ENCODE measurements at places on chromosomes 3 and 15.
A peak's percentile ranks its signal among the peaks of the same experiment; 100 is the strongest.

DNA sequence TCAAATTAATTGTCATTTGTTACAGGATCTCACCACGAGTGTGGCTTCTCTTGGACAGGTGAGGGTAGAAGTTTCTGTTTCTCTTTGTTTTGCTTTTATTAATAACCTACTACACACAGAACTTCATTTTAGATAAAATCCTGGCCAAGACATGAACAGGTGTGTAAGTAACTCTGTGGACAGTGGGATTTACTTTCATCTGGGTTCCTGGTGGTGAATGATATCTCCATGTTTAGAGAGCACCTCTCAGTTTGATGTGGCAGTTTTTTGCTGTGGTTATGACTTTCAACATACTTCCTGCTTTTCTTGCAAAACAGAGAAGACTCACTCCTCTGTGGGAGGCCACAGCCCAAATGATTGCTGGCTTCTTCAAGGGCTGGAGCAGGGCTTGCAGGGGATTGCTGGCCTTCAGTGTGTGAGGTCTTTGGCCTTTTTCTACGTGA lies 71.1 kb upstream of the XCR1 start:
- H3K4me1 ChIP-seq: no peaks in the 10 kb centered on the region
- H3K4me3 ChIP-seq: no peak overlapping the region
- no peak for DNase-seq
- peak overlapping the region; percentile 32 for H3K27ac ChIP-seq
- H3K27me3 ChIP-seq: no peaks in the 10 kb centered on the region

DNA sequence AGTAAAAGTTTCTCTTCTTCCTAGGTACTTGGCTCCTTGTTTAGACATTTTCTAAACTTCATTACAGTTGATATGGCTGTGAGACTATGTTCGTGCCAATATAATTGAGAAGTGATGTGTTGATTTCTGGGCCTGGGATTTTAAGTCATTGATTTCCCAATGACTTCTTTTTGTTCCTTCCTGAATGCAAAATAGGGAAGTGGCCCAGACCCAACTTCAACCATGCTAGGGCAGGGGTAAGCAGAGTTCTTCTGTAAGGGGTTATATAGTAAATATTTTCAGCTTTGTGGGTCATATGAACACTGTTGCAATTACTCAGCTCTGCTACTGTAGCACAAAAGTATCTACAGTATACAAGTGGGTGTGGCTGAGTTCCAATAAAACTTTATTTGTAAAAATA lies 320.1 kb upstream of the WNT5A start:
- H3K27ac ChIP-seq: no peak overlapping the region
- no peaks in the 10 kb centered on the region for H3K27me3 ChIP-seq
- no peak for DNase-seq

DNA sequence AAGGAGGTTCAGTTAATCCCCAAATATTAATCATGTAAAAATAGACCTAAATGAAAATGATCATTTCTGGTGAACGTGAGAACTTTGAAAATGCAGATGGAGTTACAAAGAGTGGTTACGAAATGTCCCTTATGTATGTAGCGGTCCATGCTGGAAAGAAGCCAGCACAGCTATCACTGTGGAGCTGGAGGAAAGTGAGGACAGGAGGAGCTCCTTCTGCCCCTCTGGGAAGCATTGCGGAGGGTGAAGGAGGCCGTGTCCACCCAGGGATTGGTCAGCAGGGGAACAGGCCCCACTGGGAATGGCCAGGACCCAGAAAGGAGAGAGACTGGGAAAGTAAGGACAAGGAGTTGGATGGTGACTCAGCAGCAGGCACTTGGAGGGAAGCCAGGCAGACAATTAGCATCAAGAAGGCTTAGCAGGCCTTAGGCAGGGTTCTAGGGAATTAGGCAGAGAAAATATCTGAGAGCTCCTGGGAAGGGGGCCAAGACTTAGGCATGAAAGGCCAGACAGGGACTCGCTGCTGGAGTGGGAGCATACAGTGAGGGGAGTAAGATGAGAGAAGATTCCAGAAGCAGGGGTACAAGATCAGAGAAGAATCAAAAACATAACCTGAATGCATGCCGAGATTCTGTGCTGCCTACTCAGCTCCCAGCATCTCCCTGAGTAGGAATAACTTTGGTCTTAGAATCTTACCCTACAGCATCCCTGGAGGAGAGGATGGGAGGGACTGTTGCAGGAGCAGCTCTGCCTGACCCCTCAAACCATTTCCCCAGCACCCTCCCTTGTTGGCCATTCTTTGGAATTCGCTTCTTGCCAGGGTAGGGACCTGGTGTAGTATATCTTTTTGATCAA lies 171.0 kb upstream of the UMPS start:
- H3K27ac ChIP-seq: peak overlapping the region; percentile 17
- H3K4me3 ChIP-seq: no peak overlapping the region
- no peak for DNase-seq
- H3K4me1 ChIP-seq: peaks cover 18% of the 10 kb centered on the region
- no peaks in the 10 kb centered on the region for H3K27me3 ChIP-seq

DNA sequence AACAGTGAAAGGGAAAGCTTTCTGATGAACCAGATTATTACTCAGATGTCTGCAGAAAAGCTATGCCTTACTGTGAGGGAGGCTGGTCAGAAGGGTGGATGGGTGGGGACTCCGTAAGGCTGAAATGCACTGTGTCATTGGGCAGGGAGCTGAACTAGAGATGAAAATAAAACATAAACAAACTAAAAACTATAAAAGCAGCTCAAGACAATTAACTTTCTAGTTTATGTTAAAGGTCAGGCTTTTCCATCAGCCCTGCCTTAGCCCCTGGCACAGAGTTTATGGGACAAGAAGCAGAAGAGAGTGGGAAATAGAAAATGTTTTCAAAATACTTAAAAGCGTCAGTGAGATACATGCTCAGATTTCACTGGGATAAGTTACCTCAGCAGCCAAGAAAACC lies 310.0 kb upstream of the UBE2E2 start:
- no peaks in the 10 kb centered on the region for H3K27me3 ChIP-seq
- no peak overlapping the region for H3K4me3 ChIP-seq
- H3K36me3 ChIP-seq: no peaks in the 10 kb centered on the region
- H3K27ac ChIP-seq: no peak overlapping the region
- no peak for DNase-seq

DNA sequence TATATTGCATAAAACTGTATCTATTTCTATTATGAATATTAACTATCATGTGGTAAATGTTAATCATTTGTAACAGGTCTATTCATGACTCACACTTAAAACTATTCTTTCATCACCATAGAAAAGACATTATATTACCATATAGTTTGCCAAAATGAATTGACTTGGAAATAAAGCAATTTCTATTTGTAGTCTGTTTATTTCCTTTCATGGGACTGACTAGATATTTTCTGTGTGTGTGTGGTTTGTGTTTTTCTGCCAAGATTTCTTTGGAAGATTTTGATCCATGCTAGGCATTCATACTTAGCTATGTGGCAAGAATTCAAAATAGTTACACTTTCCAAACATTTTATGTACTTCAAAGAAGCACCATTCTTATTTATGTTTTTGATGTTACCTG lies 522.5 kb upstream of the AGTR1 start:
- DNase-seq: no peak
- no peaks in the 10 kb centered on the region for H3K36me3 ChIP-seq
- H3K4me3 ChIP-seq: no peak overlapping the region
- no peak overlapping the region for H3K27ac ChIP-seq

- H3K36me3 ChIP-seq: no peaks in the 10 kb centered on the region
- no peaks in the 10 kb centered on the region for H3K27me3 ChIP-seq
- no peak overlapping the region for H3K4me3 ChIP-seq
- no peaks in the 10 kb centered on the region for H3K4me1 ChIP-seq
- no peak overlapping the region for H3K27ac ChIP-seq
- no peak for DNase-seq
These were observed 495.8 kb downstream of the GABRG3 start for GRCh38 chr15:27466758-27467157.

DNA sequence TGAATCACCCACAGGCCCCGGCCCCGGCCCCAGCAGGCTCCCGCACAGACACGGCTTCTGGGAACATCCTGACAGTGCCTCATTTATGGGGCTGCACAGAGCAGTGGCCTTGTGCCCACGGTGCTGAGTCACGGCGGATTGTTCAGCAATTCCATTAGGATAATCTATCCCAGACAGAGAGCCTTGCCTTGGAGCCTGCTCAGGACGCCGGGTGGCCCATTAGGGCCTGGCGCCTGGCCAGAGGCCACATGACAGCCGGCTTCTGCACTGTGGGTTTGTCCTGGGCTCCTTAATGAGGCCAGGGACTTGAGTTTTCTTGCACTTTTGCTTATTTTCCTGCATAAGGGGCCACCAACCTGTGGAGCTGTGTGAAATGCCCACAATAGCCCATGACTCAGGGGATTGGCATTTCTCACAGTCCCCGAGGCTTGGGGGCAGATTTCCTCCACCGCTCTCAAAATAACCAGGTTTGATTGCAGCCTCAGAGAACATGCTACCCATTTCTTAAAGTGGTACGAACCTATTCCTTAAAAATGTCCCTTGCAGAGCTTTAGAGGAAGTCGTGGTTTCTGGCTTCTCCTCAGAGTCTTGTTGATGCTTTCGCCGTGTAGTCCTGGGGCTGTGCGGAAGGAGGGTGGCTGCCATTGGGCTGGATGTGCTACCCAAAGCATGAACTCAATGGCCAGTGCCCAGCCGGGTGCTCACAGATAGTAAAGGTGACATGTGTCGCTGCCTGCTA lies 19.0 kb downstream of the SYNM start:
- H3K27ac ChIP-seq: no peak overlapping the region
- peak; percentile 46 for DNase-seq
- H3K36me3 ChIP-seq: no peaks in the 10 kb centered on the region
- H3K27me3 ChIP-seq: no peaks in the 10 kb centered on the region
